ENCODE measurements at places on chromosomes 4 and X.

- DNase-seq = no peak
Measured at GRCh38 chrX:132270699-132271098, 51.5 kb upstream of the RAP2C start.

- no peak for DNase-seq
Measured at GRCh38 chr4:188697243-188697642, 558.0 kb downstream of the TRIML1 start.

- DNase-seq = no peak
Measured at GRCh38 chr4:5893004-5893580, at the start of gene CRMP1. Gene CRMP1 (minus strand): TSS chr4:5893086. CDS start chr4:5892969, 117 bp downstream.

DNA sequence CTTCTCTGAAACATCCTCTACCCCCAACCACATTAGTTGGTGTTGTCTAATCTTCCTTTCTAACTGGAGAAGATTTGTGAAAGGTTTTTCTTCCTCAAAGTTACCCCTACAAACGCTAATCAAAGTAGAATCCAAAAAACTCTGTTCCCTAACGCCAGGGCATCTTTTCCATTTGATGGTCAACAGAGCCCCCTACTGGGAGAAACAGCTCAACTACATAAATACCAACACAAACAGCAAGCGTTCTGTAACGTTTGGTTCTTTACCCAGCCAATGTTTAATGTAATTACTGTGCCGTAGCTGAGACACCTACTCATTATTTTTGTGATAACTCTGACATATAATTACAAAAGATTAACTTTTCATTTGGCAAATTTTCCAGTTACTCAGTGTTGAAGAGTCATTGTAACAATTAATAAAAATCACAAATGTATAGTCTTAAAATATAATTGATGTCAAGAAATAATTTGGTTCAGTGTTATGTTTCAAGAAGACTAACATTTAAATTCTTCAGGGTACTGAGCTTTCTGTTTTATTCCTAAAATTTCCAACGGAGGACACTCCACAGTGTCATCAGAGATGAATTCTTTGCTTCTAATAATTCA lies 94.9 kb upstream of the TBC1D9 start:
- peak; percentile 51 for DNase-seq

DNA sequence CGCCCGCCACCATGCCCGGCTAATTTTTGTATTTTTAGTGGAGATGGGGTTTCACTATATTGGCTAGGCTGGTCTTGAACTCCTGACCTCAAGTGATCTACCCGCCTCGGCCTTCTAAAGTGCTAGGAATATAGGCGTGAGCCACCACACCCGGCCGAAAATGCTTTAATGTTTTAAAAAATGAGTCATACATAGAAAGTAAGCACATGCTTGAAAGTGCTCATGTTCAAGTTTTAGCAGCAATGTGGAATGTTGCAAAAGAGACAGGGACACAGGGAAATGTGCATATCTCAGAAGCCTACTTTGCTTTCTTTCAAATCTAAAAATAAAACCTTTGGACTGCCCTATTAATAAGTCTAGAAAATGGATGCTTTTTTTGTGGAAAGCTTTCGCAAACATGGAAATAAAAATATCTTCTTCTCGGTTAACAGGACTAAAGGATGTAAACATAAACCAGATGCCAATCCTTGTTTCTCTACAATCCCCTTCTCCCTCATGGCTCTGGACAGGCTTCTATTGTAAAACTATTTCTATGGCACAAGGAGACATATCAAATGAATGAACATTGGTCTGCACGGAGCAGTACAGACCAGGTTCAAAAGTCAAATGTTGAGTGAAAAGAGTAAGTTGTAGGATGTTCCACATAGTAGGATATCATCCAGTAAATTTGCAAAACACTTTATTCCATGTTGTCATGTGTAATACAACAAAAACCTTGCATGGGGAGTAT lies 15.0 kb downstream of the MECP2 start:
- DNase-seq = no peak

Measured in activated CD4-positive, alpha-beta T cell treated with anti-CD3 and anti-CD28 coated beads, Interleukin-2, Interleukin-4, amounts not matched to agents 100 ng/mL and 50 ng/mL, durations not matched to agents 16 hours and 8 hours (primary cell).